ENCODE measurements at places on chromosomes 5 and 9.

- no peak for DNase-seq
Observed at GRCh38 chr5:426392-426976, 16.5 kb upstream of the EXOC3 start.

DNA sequence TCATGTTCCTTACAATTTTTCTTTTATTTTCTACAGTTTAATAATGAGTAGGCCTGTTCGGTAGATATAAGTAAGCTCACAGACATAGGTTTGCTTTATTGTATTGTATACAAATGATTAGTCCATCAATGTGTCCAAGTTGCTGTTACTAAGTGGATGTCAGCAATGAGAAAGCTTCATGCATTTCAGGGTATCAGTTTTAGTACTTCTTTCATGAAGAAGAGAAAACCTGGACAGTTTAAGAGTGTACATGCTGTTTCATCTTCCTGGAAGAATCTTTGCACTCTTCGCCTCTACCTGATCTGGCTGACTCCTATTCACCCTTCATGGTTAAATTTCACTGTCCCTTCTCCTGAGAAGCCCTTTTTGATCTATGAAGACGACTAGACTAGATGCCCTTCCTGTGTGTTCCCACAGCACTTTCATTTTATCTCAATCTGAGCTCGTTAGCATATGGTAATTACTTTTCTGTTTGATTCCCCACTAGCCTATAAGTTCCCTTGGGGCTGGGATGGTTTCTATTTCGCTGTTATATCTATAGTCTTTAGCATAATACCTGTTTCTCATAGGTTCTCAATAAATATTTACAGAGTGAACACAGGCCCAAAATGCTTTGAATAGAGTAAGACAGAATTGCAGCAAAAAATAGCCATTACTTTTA, 70.7 kb downstream of the CETN3 start:
- no peak for DNase-seq

- DNase-seq, result no peak
Observed at GRCh38 chr5:68074048-68074632, 141.4 kb upstream of the PIK3R1 start.

DNA sequence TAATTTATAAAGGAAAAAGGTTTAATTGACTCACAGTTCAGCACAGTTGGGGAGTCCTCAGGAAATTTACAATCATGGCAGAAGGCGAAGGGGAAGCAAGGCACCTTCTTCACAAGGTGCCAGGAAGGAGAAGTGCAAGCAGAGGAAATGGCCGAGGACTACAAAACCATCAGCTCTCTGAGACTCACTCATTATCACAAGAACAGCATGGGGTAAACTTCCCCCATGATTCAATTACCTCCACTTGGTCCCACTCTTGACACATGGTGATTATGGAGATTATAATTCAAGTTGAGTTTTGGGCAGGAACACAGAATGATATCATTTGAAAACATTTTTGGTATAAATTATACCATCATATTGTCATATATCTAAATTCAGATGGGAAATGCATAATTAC, 934.7 kb downstream of the CDH12 start:
- DNase-seq, result no peak

DNA sequence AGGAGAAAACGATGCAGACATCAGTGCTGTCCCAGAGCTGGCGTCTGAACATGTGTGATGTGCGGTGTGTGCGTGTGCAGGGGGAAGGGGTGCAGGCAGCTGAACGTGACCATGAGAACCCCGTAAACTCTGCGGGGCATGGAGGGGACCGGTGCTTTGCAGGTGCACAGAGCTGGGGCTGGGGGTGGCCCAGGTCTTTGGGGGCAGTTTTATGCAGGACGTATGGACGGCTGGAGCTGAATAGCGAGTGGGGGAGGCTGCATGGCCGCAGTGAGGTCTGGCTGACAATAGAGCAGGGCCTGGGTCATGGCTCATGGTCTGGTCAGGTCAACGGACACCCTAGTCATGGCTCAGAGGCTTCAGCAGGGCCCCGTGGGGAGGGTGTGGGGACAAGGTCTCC, 3.3 kb upstream of the EXOC3 start:
- no peak for DNase-seq

DNA sequence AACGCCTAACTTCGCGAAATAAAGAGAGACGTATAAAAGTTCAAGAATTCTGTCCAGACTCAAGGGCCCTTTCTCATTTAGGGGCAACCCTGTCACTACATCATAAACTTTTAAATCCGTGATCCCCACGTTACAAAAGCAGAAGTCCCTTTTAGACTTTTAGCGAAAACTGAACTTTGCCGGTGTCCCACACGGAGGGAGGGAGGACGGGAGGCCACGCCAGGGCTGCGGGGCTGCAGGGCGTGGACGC, 515 bp upstream of the F2R start:
- DNase-seq, result no peak

DNA sequence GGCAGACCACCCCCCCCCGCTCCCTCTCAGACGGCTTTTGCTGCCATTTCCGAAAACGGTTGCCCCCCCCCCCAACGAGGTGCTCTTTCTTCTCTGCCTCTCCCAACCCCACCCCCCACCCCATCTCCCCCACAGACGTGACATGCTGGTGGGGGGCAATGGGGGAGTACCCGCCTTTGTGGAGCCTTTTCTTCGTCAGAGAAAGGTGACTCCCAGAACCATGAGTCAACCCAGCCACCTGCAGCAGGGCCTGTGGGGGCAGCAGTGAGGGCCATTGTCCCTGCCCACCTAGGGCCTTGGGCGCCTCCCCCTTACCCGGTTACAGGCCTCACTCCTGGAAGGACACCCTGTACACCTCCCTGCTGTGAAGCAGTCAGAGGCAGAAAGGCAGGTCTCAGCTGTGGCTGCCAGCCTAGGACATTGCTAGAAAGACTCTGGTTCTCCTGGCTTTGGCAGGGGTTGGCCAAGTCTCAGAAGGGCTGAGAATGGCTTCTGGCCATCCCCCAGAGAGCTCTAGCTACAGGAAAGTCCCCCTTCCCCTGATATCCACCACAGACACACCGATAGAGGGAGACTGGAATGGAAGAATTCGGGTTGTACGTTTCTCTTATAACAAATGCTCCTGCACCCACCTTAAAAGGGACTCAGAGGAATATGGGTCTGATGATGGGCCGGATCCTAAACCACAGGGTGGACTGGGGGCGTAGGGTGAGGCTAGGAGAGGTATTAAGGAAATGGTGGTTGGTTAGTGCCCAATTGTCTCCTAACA, 2.2 kb downstream of the DNAJB5 start:
- DNase-seq, result no peak

DNA sequence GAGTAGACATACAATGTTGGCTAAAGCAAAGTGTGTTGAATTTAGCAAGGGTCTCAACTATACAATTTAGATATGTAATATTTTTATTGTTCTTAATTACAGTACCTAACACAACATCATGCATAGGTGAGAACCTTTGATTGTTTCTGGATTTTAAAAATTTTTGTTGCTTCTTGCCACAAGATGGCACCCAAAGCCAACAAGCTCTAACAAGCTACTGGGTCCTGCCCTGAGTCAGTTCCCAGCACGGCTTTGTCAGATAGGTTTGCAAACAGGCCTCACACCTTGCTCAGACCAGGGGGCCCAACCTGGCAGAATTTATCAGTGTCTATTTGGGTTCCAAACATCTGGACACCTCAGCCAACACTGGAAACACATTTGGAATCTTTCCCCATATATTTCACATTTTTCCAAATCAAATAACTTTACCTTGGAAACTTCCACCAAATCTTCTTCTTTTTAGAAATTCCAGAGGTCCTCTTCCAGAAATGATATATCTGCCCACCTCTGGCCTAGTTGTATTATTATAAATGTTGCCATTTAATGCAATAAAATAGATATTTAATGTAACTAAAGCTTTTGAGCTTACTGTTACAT, 49.5 kb upstream of the EGFLAM start:
- no peak for DNase-seq

DNA sequence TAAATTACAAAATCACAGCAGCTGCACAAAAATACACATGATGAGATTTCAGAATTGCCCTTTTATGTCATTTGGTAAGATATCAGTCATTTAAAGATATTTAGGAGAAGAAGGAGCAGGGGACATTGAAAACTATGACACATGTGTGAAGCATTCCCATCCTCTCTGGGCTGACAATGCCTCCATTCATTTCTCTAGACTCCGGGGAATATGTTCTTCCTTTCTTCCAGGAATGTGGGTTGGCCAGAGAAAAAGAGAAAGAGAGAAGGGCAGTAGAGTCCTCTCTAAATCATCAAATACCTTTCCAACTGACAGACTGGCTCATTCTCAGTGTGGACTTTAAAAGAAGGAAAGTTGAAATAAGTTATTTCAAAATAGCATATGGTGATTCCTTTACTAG, 205.6 kb upstream of the ADAMTSL1 start:
- DNase-seq, result no peak

Measured in NCI-H187 (cell line).